ENCODE measurements at places on chromosomes 6 and 20. TPM values are rescaled to one million over a fixed set of nuclear protein-coding genes. Genes with fewer than 3 reads are reported as not detected.

GRCh38 chr20:61090541-61090940 lies 161.5 kb upstream of the CDH4 start:
- no peaks in the 10 kb centered on the region for H3K4me1 ChIP-seq
- no peak overlapping the region for H3K4me3 ChIP-seq
- DNase-seq: no peak
- H3K27ac ChIP-seq: no peak overlapping the region
- no peaks in the 10 kb centered on the region for H3K36me3 ChIP-seq

DNA sequence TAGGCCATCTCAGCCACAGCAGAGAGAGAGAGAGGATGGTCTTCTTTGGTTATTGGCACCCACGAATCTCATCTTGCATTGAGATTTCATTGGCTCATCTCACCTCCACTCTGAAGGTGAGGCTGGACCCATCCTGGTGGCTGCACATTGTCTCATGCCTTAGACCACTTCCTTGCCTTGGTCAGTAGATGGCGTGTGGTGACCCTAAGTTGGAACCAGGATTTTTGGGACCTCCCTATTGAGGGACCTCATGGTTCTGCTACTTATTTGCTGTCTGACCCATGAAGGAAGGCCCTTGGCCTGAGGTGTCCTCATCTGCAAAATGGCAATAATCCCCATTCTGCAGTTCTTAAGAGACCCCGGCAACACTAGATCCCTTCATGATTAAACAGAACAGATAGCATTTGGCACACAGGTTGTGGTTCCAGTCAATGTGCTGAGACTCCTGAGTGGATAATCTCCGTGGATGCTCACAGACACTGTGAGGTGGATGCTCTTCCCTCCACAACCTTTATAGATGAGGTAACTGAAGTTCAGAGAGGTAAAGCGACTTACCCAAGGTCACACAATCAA lies 21.5 kb upstream of the AAR2 start:
- no peak overlapping the region for H3K4me3 ChIP-seq
- peak; percentile 12 for DNase-seq
- no peaks in the 10 kb centered on the region for H3K36me3 ChIP-seq
- no peaks in the 10 kb centered on the region for H3K27me3 ChIP-seq
- H3K27ac ChIP-seq: no peak overlapping the region

EYA4 gene
- total RNA-seq: not detected

GRCh38 chr20:55678970-55679667 lies 326.2 kb downstream of the CBLN4 start:
- no peak overlapping the region for H3K4me3 ChIP-seq
- no peaks in the 10 kb centered on the region for H3K4me1 ChIP-seq
- no peaks in the 10 kb centered on the region for H3K36me3 ChIP-seq

LTA gene
- total RNA-seq: 15.4 TPM

GRCh38 chr6:26571592-26572296 lies 25.0 kb upstream of the ABT1 start:
- no peaks in the 10 kb centered on the region for H3K27me3 ChIP-seq
- peak overlapping the region; percentile 56 for H3K4me3 ChIP-seq
- H3K27ac ChIP-seq: no peak overlapping the region
- H3K36me3 ChIP-seq: no peaks in the 10 kb centered on the region
- peak; percentile 52 for DNase-seq

HLA-DRB1 gene
- total RNA-seq: 31.3 TPM

RIPOR3 gene
- not detected for total RNA-seq

DNA sequence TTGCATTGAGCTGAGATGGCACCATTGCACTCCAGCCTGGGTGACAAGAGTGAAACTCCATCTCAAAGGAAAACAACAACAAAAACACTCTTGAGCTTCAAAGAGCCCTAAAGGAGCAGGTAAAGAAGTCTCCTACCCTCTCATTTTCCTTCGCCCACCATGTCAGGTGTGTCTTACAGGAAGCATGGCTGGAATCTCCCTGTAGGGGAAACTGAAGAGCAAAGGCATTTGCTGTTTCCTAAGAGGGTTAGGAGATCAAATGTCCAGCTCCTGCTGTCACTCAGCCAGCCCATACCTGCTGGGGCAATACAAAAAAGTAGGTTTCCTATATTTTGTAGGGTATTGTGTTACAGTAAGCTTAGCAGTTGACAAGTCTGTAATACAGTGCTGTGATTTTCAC lies 43.3 kb downstream of the SPATA2 start:
- peaks cover 52% of the 10 kb centered on the region for H3K36me3 ChIP-seq
- no peak for DNase-seq
- H3K27ac ChIP-seq: no peak overlapping the region
- H3K27me3 ChIP-seq: no peaks in the 10 kb centered on the region

DNA sequence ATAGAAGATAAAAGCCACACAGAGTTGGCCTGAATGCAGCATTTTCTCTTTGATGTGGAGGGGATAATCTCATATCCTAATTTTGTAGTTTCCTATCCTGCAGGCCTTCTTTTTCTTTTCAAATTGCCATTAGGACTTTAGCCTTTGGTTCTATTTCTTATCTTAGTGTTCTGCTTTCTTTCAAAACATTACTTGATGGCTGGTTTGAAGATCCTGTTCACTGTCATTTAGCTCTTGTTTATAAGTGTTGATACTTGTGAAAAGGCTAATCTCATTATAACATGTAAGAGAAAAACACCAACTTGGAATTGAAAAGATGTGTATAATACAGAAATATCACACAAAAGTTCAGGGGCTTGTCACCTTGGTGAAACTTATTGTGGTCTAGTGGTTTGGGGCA lies 54.6 kb upstream of the PKIB start:
- DNase-seq: no peak
- H3K4me3 ChIP-seq: no peak overlapping the region
- H3K36me3 ChIP-seq: no peaks in the 10 kb centered on the region

SH3BGRL2 gene
- 0.25 TPM for total RNA-seq

- peak overlapping the region; percentile 10 for H3K27ac ChIP-seq
- peak; percentile 60 for DNase-seq
- H3K36me3 ChIP-seq: no peaks in the 10 kb centered on the region
- H3K4me1 ChIP-seq: peaks cover 21% of the 10 kb centered on the region
Measured at GRCh38 chr6:29011276-29011734, 6.2 kb upstream of the ZNF311 start.
